Vagina (tissue), 2 donors: ENCODE measurements at places on chromosomes 6 and 20.

- no peak for DNase-seq
Observed at GRCh38 chr6:144250276-144250675, 34.9 kb upstream of the UTRN start.

- DNase-seq = no peak
Observed at GRCh38 chr6:146868671-146869209, 270.0 kb downstream of the ADGB start.

DNA sequence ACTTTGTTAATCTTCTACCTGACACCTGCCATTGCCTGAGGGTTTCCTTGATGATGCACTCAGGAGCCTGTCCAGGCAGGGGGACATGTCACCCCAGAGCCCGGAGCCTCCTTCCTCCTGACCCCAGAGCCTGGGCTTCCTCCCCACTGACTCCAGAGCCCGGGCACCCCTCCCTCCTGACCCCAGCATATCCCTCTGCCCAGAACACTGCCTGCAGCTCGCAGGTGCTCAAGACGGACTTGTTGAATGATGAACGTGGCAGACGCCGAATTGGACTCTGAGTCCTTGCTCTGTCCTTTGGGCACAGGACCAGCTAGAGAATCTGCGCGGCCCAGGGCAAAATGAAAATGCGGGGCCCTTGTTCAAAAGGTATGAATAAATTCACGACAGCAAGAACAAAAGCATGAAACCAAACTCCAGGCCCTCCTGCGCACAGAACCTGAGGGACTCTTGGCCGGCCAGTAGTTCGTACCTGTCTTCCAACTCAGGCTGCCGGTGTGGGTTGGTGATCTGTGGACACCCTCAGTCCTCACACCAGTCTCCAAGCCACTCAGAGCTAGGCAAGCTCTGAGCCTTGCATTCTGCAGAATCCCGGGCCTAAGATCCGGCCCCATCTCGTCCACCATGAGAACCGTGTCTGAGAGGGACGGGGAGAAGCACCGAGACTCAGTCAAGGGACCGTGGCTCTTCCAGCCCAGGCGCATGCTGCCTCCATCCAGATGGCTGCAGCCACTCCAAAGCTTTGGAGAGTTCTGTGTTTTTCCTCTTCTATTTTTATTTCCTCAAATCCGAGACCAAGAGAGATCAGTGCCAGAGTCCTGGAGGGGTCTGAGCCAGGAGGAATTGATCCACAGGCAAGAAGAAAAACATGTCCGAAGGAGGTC lies 104.7 kb downstream of the BMP7 start:
- DNase-seq = no peak

GRCh38 chr6:14985366-14985765 lies 260.5 kb upstream of the JARID2 start:
- DNase-seq = no peak

DNA sequence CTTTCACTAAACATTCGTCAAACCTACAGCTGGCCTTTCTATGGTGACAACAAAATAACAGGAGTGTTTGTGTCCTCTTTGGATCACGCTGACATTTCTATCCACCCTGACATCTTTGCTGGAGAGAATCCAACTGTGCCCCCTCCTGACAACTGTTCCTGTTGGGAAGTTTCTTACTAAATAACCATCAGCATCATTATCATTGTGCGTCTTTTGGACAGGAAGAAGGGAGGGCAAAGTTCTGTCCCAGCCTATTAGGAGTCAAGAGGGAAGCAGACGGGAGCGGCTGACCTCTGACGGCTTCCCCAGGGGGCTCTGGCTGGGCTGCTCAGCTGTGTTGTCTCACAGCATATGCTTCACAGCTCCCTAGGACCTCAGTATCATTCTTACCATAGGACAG lies 195.9 kb upstream of the SULF2 start:
- DNase-seq = no peak
